ENCODE measurements at places on chromosomes 12 and 14.

DNA sequence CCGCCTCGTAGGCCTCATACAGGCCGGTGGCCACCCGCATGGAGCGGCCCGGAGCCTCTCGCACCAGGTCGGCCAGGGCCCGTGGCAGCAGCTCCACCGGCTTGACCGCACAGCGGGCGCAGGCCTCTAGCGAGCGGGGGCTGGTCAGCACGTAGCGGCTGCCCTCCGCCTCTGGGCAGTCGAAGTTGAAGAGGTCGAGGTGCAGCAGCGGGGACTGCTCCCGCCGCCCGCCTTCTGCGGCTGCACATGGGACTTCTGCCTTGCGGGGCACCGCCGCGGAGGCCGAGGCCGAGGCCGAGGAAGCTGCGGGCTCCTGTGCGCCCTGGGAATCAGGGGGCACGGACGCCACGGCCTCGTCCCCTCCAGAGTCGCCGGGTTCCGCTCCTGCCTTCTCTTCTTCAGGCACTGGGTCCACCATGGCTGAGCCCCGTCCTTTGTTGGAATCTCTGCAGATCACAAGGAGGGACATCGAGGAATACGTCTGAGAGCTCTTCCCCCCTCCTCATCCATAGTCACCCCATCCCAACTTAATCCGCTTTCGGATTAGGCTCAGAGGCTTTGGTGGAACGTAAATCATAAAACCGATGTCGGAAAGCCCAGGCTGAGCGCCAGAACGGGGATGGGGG, 1.4 kb downstream of the CCDC177 start:
- DNase-seq = no peak

- no peak for DNase-seq
Observed at GRCh38 chr14:59273737-59274136, 85.3 kb downstream of the DAAM1 start.

DNA sequence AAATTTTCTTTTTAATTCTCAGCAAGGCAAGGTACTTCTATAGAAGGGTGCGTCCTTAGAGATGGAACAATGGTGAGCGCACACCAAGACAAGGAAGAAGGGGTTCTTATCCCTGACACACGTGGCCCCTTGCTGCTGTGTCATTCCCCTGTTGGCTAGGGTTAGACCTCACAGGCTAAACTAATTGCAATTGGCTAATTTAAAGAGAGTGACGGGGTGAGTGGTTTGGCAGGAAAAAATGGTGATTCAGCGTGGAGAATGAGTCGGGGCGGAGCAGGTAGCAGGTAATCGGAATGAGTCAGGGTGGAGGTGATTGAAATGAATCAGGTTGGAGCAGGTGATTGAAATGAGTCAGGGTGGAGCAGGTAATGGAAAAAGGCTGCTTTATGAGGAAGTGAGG, 36.3 kb upstream of the HECTD1 start:
- DNase-seq = peak; percentile 18

- DNase-seq = no peak
Observed at GRCh38 chr14:55241673-55242072, 29.5 kb upstream of the FBXO34 start.

- no peak for DNase-seq
Observed at GRCh38 chr14:52458721-52459085, 93.6 kb downstream of the TXNDC16 start.

DNA sequence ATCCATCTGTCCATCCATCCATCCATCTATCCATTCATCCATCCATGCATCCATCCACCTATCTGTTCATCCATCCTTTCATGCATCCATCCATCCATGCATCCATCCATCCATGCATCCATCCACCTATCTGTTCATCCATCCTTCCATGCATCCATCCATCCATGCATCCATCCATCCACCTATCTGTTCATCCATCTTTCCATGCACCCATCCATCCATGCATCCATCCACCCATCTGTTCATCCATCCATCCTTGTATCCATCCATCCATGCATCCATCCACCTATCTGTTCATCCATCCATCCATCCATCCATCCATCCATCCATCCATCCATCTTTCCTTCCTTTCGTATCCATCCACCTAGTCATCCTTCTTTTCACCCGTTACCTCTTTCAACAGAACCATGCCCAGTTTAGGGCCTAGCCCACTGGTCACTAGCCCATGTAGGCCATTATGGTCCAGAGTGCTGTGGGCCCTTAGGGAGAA, 66.3 kb downstream of the KIF26A start:
- DNase-seq = no peak

DNA sequence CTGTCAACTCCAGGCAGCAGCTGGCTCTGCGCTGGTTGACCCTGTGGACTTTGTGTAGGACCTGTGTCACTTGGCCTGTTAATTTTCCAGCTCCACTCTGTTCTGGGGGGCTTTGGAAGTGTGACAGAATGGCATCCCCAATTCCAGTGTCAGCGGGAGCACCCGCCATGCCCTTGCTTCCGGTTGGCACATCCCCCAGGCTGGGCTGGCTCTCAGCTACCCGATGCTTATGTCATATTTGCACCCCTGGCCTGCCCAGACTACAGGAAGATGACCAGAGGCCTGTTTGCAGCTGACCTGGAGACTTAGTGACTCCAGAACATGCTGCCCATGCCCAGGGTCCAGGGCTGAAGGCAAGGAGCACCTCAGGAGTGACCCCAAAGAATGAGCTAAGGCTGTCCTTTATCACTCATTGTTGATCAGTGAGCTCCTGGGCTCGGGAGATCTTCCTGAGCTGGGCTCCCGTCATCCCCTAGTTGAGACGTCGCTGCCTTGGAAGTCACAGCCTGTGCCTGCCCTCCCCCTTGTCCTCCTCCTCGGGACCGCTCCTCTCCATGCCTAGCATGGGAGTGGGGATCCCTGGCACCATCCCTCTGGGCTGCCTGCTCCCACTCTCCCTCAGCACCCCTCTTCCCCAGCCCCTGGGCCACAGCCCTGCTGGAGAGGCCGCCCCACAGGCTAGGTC, 163.4 kb upstream of the RTL1 start:
- no peak for DNase-seq

- no peak for DNase-seq
Observed at GRCh38 chr14:68785534-68786490, 7.1 kb downstream of the ZFP36L1 start.

DNA sequence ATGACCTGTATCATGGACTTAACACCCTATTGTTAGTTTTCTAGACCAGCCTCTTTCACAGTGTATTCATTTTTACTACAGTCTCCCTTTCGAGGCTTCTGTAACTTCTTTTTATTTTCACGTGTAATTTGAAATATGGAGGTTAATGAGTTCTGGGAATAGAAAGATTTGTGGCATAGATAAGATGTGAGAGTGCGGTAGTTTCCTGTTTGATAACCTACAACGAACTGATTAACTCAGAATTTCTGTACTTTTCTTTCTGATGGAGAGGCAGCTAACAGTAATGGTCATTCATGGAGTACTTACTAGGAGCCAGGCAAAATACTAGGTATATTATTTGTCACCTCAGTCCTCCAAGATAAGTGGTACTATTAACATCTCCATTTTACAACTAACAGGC, 21.2 kb downstream of the POLR3B start:
- DNase-seq = no peak

DNA sequence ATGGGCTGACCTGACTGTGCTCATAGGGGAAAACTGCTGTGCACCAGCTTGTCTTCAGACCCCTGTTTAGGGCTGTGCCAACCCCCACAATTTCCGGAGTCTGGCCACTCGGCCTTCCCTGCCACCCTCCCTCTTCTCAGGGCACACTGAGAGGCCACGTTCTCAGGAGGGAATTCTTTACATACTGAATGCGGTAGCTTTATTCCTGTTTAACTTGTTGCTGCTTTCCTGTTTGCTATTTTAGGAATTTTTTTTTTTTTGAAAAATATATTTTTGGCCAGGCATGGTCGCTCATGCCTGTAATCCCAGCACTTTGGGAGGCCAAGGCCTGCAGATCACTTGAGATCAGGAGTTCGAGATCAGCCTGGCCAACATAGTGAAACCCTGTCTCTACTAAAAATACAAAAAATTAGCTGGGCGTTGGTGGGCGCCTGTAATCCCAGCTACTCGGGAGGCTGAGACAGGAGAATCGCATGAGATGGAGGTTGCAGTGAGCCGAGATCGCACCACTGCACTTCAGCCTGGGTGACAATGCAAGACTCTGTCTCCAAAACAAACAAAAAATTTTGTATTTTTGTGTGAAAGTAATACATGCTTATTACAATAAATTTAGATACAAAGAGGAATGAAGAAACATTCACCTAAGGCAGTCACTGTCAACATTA, 39.5 kb downstream of the TPCN1 start:
- DNase-seq = no peak

- no peak for DNase-seq
Observed at GRCh38 chr14:22978981-22979671, 3.2 kb downstream of the AJUBA start.

- no peak for DNase-seq
Observed at GRCh38 chr14:26820138-26820537, 222.3 kb upstream of the NOVA1 start.

DNA sequence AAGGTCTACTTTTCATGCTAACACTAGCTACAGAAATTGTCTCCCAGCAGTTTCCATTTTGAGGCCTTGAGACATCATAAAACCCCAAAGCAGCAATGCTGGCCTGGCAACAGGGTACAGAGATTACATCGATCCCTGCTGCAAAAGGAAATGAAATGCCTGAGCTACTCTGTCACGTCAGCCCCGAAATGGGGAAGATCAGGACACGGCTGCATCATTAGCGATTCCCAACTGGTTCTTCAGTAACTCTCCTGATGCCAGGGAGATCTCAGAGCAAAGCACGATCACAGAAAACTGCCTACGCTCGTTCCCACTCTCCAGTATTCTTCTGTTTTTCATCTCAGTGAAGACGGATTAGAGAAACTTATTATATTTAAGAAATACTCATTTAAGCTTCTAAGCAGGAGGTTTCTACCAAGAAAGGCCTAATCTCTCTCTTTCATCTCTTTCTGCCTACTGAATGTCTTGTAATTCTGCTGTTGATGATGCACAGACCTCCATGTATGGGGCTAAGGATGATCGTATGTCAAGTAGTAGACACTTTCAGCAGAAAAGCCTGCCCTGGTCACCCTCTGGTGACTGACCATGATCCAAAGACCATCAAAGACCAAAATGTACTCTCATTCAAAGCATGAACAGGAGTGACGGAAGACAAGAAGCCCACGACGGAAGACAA, 168.5 kb downstream of the RIMBP2 start:
- DNase-seq = no peak

DNA sequence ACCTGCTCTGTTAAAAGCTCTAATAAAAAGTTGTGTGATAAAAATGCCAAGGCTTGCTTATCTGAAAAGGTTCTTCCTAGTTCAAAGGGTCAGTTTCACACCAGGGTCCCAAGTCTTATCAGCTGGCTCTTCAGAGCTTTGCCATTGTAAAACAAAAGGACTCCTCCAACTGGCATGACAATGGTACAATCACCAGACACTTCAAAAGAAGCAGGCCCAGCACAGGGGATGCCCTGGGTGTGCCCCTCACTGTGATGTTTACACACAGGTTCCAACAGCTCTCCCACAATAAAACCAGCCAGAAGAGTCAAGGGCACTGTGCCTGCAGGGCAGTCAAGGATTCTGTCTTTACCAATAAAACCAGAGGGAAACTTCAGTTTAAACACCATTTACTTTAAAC, 78.7 kb downstream of the PRICKLE1 start:
- DNase-seq = no peak

- no peak for DNase-seq
Observed at GRCh38 chr12:59067083-59067482, 146.8 kb upstream of the LRIG3 start.

DNA sequence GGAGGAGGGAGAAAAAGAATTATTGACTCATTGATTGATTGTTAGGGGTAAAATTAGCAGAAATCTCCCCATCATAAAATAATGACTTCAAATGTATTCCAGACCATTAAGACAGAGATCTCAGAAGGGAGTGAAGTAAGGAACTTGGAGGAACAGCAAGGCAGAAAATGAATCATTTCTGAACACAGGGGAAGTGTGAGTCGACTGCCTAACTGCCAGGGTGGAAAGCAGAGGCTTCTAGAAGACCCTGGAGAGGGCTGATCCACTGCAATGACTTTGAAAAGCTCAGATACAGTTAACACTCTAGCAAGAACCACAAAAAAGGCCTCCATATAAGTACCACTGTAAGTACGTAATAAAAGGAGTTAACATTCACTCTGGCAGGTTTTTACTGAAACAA, 9.7 kb downstream of the GLTP start:
- no peak for DNase-seq

- DNase-seq = no peak
Observed at GRCh38 chr14:64746298-64747250, 42.4 kb downstream of the PLEKHG3 start.

DNA sequence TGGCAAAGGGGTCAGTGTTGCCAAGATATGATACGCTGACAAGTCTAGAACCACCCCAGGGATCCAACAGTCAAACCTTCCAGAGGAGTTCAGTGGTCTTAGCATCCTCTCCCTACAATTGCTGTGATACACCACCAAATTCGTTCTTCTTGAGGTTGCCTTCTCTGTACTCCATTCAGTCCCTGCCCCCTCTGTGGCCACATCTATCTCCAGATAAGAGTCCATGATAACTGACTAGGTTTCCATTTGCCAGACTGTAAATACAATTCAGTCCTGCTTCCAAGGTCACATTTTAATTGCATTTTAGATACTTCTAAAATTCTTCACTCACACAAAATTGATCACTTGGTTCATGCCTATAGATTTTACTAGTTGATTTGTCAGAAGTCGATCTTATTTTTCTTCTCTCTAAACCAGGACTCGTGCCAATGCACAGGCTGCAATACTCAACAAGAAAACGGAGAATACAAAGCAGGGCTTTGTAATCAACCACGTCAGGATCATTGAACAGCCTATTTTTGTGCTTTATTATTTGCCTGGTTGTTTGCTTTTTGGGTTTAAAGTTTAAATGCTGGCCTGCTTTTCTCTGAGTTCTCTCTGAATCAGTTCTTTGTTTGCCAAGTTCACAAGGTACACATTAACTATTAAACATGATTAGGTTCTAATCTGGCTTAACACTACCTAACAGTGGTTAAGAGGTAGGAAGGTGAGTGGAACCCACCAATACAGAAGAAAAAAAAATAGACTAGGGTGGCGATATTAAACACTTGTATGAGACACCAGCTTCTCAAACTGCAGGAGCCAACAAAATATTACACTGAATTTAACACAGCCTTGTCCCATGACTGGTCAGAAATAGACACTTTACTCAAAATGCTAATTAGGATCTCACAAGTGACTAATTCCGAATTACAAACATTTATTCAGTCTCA, 5.3 kb upstream of the TSPAN8 start:
- no peak for DNase-seq
